ENCODE measurements at places on chromosomes 2 and 18. TPM values are rescaled to one million over a fixed set of nuclear protein-coding genes. Genes with fewer than 3 reads are reported as not detected.

The AQP12A gene
- 1.2 TPM for total RNA-seq

The UPP2 gene
- not detected for total RNA-seq

The ZSWIM2 gene
- not detected for total RNA-seq

DNA sequence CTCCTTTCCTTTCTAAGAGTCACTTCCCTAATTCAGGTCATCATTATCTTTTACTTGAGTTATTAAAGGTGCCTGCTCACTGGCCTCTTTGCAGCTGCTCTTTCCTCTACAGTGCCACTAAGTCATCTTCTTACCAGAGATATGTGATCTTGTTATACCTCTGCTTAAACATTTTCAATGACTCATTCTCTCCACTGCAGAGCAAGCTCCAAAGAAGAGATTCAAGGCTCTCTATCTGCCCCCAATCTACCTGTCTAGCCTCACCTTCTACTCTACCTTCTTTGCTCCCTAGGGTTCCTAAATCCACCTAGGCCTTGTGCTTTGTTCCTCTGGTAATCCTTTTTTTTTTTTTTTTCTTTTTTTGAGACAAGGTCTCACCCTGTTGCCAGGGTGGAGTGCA is 3.1 kb downstream of the ARHGEF33 start:
- no peaks in the 10 kb centered on the region for H3K4me1 ChIP-seq
- no peaks in the 10 kb centered on the region for H3K27me3 ChIP-seq
- H3K27ac ChIP-seq, result no peak overlapping the region
- H3K36me3 ChIP-seq, result no peaks in the 10 kb centered on the region
- DNase-seq, result no peak
- H3K4me3 ChIP-seq, result no peak overlapping the region

- no peaks in the 10 kb centered on the region for H3K36me3 ChIP-seq
- no peak for DNase-seq
- no peaks in the 10 kb centered on the region for H3K27me3 ChIP-seq
- no peaks in the 10 kb centered on the region for H3K4me1 ChIP-seq
- H3K4me3 ChIP-seq, result no peak overlapping the region
- H3K27ac ChIP-seq, result no peak overlapping the region
Observed at GRCh38 chr2:55135491-55135890, 85.2 kb upstream of the RTN4 start.

DNA sequence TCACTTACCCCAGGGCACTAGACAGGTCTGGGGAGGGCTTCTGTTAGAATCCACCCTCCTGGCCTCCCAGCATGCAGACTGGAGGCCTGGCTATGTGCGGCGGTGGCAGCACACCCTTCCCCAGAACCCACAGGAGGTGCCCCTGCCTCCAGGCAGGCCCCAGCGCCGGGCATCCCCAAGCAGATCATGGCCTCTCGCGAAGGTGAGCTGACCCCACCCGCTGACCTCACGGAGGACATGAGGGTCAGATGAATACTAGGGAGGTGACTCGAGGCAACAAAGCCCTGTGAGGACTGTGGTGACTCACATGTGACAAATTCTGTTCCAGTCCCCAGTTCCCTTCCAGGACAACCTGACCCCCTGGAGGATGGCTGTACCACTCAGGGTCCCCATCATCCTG is 1.9 kb downstream of the MAB21L4 start:
- H3K36me3 ChIP-seq, result no peaks in the 10 kb centered on the region
- no peak for DNase-seq
- no peaks in the 10 kb centered on the region for H3K4me1 ChIP-seq
- H3K4me3 ChIP-seq, result no peak overlapping the region
- no peak overlapping the region for H3K27ac ChIP-seq

GRCh38 chr18:64337673-64338072 is 188.8 kb upstream of the LINC00305 start:
- no peak overlapping the region for H3K27ac ChIP-seq
- H3K4me1 ChIP-seq, result no peaks in the 10 kb centered on the region
- H3K36me3 ChIP-seq, result no peaks in the 10 kb centered on the region
- no peak overlapping the region for H3K4me3 ChIP-seq

All from tibial nerve (tissue), 4 donors.